ENCODE measurements at places on chromosomes 2 and 18.

GRCh38 chr2:235543128-235543750 is 49.4 kb downstream of the AGAP1 start:
- DNase-seq: no peak

DNA sequence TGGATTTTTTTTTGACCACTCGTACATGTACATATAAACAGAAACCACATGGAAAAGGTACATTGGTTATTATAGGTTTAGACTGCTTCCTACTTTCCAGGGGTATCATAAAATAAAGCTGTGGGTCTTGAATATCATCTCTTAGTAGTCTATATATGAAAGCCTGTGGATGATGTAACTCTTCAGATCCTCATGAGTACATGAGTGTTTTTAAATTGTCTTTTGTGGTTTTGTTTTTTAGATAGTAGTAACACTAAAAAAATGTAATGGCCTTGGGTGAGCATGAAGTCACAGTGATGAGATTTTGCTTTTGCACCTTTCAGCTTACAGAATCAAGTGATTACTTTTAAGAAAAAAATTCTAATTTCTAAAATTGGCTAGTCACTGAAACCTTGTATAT is 80.2 kb downstream of the RAB3GAP1 start:
- DNase-seq: no peak

DNA sequence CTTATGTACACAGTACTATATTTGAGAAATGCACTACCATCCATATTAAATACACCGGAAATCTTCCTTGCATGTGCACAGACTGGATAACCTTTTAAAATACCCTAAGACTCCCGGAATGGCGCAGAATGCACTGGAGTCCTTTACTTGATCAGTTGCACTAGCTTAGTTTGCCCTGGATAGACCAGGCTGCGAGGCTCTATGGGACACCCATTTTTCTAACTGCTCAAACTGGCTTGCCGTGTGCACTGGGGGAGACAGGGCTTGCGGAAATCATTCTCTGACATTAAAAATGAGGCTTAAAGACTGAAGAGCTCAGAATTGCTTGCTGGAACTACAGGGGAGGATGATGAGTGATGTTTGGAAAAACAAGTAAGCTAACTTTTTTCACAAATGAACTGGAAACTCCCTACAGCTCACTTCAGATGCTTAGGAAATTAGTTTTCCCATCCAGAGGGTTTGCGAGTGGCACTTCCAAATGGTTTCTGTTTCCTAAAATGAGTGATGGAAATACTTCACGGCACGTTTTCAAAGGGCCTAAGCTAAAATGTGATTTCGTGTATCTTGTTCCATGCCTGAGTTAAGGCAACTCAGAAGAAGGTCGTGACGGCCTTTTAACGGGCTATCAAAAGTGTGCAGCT is 2.7 kb downstream of the NCK2 start:
- no peak for DNase-seq

DNA sequence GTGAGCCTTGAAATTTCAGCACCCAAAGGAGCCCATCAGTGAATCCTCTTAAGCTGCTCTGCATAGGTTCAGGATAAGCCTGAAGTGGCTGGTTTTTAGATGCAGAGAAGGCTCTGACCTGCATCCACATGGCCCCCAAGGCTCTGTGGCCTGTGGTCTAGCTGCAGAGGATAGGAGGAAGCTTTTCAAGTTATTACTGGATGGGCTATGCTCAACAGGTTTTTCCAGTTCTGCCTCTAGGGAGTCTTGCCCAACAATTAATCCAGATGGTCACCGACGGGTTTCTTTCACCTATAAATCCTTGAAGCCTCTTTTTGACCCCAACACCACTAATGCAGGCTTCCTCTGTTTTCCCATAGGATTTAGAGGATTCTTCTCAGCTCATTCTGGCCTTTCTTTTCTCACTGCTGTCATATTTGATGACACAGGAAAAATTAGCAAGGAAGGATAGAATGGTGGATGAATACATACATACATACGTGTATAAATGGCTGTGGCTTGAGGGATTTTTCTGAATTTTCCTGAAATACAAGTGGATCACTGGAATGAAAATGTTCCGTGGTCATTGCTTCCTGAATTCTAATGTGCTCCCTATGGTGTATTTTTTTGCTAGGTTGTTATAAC is 52.2 kb upstream of the BCL2L11 start:
- DNase-seq: no peak

GRCh38 chr2:58870704-58871103 is 629.6 kb upstream of the FANCL start:
- no peak for DNase-seq

DNA sequence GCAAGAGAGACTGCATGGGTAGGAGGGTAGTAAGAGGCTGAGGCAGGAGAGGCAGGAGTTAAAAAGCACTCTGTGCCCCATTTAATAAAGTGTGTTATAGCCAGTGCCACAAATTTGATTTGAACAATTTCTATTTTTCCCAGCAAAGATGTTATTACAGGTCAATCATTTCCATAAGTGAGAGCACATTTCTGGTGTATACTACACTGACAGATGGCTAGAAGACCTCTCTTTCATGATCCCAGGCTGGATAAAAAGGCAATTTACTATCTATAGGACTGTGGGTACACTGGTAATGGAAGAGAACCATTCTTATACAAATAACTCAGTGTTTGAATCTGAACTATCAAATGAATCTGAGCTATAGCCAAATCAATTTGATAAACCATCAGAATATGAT is 176.2 kb downstream of the FSHR start:
- DNase-seq: no peak

DNA sequence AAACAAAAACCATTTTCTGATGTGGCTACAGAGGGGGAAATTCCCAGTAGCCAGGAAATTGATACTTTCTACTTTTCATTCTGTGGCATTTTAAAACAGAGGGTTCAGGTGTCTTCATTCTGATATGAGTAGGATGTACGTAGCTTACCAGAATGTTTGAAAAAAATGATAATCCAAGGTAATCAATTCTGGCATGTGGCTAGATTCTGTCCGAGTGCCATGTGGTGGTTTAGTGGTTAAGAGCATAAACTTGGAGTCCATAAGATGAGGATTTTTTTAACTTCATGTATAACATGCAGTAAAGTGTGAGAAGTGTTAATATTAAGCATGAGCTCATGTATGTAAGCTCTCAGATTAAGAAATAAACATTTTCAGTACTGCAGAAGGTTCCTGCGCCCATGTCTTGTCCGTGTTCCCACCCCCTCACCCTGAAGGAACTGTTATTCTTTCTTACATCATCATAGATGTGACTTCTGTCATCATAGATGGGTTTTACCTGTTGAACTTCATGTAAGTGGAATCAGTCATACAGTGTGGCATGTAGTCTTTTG is 4.5 kb downstream of the B3GNT2 start:
- DNase-seq: no peak

DNA sequence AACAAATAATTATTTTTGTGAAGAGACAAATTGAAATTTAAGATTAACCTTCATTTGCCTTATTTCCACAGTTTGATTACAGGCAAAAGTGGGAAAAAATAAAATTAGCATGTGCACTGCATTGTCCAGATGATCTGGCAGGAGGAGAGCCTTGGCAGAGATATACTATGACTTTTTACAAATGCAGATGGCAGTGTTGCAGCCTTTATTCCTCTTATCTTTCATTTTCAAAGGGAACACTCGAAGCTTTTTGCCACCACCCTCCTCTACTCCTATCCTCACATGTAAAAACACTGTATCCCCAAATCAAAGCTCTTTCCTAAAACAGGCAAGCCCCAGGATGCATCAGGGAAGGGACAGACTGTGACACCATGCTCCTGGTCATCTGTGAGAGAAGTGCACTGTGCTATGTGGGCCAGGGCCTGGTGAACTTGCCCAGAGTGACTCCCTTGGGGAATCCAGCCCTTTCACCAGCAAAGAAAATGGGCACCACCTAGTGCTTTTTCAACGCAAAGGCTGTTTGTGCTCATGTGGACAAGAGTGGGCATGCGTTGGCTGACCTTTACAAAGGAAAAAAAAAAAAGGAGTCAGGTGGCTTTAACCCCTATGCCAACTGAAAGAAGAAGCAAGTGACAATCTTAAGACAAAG is 74.7 kb upstream of the ETAA1 start:
- DNase-seq: no peak

- DNase-seq: no peak
Measured at GRCh38 chr18:63220903-63221302, 98.7 kb downstream of the BCL2 start.

DNA sequence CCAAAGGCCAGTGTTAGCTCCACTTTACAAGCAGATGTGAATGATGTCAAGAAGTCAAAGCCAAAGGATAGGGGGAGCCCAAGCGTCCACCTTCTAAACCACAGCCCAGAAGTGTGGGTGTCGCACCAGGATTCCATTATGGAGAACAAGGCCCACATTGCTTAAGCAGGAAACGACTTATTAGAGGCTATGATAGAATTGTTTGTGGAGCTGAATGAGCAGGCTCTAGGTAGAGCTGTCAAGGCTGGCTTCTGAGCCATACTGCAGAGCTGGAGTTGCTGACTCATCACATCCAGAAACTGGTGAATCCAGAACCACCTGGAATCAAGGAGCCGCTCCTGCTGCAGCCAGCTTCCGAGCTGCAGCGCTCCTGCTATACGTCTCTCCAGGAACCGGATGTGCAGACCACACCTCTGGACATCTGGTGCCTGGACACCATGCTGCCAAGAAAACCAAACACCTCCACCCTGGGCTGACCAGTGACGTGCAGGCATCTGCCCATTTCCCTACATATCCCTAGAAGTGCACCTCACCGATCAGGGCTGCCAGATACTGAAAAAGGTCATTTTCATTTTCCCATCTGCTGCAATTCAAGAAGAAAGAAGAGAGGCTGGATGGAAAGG is 6.2 kb upstream of the TWIST2 start:
- no peak for DNase-seq

All from activated gamma-delta T cell (primary cell).